ENCODE measurements at places on chromosomes 4 and X.

DNA sequence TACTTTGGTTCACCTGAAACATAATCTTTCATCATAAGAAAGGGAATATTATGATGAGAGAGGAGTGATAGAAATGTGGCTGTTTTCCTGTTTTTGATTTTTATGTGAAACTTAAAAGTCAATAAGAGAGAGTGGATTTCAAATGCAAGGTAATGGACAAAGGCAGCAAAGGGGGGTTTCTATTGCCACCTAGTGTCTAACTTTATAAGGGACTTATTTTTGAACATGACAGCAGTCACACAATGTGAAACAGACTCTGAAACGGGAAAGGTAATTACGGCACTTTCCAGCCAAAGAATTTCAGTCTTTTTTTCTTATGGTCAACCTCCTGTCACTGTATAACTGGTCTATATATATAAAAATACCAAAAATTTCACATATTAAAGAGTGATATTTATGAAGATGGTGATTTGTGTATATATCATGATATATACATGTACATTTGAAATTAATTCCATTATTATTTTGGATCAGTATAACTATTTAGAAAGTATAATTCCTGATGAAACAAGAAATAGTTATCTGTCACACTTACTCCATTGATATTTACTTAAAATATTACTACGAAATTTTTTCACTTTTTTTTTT is 127.1 kb downstream of the FBXO8 start:
- peak; percentile 8 for DNase-seq

GRCh38 chrX:39465906-39466305 is 631.9 kb downstream of the BCOR start:
- no peak for DNase-seq

DNA sequence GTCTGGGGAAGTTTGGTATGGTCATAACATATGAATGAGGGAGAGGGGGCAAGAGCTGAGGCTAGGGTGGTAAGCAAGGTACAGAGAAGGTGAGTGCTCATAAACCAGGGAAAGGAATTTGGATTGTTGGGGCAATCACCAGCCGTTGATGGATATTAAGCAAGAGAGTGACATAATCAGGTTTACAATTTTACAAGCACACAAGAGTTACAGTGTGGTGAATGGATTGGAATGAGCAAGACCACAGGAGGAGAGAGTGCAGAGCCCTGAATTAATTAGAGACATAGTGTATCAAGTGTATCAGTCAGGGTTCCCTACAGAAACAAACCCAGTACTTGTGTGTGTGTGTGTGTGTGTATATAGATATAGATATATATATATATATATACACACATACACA is 18.7 kb upstream of the FMR1NB start:
- no peak for DNase-seq

DNA sequence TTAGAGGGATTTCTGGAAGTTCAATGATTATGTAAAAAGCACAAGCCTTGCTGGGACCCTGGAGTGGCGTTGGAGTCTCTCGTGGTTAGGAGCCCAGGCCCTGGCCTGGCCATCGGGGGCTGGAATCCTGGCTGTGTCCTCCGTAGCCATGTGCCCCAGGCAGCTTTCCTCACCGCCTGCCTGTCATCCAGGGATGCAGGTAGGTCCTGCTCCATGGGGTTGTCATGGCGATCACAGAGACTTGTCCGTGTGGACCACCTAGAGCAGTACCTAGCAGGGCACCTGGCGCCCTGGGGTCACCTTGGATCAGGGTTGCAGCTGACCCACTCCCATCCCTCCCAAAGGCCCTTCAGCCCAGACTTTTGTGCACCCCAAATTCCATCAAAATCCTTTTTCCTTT is 30.2 kb upstream of the WFS1 start:
- DNase-seq = no peak

DNA sequence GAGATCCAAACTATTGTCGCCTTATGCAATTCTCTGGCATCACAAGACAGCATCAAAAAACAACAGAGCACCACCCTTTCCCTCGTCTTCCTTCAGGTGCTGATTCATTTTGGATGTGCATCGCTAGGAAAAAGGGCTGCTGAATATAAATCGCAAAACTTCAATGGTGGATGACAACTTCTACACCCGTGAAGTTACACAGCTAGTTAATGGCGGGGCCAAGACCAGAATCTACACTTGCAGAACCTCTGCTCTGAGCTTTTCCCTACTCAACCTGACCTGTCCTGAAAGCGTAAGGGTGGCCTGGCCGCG is 674 bp downstream of the GNPDA2 start:
- DNase-seq = no peak

GRCh38 chr4:4542774-4543485 is 1.1 kb upstream of the STX18 start:
- DNase-seq = no peak

DNA sequence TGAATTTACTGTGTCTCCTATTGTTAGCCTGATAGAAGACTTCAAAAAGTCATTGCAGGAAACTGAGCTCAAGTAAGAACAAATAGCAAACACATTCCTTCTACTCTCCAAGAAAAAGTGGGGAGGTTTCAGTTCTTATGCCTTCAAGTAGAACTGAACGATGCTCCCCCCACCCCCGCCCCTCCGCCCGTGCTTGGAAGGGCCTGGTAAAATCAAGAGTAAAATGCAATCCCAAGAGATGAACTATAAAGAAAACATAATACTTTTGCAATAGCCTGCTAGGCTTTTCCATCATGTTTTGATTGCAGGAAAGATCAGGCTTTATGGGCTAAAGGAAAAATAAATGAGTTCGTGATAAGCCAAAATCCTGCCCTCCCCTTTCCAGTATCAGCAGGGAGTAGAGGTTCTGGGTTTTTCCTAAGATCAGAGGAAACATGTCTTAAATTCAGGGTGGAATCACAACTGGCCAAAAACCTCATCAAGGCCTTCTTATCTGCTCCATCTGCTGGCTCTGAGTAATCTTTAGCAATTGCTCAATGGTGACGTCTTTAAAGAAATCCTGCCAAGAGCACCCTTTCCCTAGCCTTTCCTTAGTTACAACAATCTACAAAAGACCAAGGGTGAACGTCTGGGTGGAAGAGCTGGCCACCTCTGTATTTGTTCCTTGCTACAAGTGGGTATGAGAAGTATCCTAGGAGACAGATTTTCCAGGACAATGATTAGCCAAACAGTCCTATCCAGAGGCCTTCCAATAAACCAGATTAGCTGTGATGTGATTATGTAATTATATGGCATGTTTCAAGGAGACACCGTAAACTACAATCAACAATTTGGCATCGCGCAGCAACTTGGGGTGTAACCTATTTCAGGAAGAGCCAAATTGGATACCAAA is 66.3 kb upstream of the FAM9C start:
- DNase-seq = peak; percentile 77

DNA sequence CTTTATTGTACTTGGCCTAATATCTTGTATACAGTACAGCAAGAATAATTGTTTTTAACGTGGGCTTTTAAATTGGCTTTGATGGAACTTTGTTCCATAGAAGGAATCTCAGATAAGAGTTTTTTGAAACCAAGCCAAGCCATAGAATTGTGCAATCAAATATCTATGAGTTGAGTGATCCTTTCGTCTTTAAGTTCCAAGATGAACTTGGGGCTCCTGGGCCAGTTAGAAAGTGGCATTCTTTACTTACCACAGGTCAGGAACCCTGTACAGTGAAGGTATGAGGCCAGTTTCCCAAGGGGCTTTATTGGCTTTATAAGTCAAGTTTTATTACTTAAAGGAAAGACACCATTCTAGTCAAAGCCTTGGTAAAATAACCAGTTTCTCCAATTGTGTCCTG is 2104.2 kb downstream of the PCDH7 start:
- peak; percentile 31 for DNase-seq

- DNase-seq = no peak
These were observed 45.2 kb downstream of the MAGEB17 start for GRCh38 chrX:16212436-16212835.

- DNase-seq = no peak
These were observed 35.6 kb upstream of the CDKN2AIP start for GRCh38 chr4:183408796-183409195.

- DNase-seq = no peak
These were observed 194.2 kb upstream of the C1QTNF7 start for GRCh38 chr4:15233626-15234025.

- no peak for DNase-seq
These were observed 575.9 kb downstream of the MID1IP1 start for GRCh38 chrX:39377157-39377556.

GRCh38 chr4:1104647-1105046 is 8.7 kb downstream of the RNF212 start:
- DNase-seq = no peak

- DNase-seq = no peak
These were observed 98.0 kb downstream of the TRAPPC11 start for GRCh38 chr4:183757060-183757459.

DNA sequence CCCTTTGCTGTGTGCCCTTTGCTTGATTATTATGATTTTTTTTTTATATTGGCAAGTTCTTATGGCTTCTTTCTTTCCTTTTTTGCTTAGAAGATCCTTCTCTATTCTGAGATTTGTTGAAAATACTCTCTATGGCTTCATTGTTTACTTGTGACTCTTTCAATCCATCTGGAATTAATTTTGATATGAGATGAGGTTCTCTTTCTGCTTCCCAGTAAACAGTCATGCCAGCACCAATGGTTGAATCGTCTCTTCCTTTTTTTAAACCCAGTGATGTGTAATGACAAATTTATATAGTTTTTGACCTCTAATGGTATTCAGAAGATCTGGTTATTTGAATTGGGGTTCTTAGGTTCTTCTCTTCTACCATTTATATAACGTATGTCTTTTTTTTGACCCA is 121.8 kb downstream of the ARHGAP10 start:
- peak; percentile 56 for DNase-seq

GRCh38 chr4:74292111-74292870 is 16.0 kb upstream of the EPGN start:
- DNase-seq = no peak

DNA sequence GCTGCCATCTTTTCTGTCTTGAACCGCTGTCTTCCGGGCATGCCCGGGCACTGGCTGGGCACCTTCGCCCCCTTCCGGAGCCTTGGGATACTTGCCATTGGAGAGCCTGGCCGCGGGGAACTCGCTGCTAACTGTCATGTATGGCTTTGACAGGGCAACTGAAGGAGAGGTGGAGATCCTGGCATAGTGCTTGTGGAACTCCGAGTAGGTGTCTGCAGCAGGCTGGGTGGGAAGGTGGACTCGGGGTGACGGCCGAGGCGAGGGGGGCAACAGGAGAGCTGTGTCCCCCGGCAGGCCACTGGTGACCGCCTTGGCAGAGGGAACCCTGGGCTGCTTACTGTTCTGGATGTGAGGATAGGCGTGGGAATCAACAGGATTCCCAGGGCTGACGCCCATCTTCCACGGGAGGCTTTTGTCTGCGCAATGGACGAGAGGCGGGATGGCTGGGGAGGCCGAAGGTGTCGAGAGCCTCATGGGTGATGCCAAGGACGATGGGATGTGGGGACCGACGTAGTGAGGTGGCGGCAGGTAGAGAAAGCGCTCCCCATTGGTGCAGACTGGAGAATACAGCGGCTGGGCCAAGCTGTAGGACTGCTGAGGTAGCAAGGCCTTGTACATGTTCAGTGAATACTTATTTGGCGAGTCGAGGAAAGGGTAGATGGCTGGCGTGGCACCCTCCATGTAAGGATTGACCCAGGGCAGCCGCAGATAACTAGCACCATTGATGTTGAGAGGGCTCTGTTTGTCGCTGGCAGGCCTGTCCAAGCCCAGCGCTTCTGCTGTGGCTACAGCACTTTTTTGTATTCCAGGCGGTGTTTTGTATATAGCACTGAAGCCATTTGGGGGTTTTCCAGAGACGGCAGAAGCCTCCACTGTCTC is 23.4 kb downstream of the BCOR start:
- no peak for DNase-seq

DNA sequence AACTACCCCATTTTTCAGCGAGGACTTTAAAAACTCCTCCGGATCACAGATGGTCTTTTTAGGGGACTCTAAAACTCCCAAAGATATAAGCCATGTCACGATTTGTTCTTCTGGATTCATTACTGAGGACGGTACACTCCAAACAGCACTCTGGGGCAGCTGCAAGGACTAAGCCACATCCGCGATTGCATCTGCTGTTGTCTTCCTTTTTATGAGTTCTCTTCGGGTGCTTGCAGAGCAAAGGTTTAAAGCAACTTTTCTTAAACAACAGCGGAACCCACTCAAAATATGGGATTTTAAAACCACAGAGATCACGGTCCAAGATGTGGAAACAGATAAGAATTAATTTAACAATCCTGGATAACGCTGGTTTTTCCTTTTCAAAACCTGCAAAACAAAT is at the start of gene ARHGEF6:
ARHGEF6 (minus strand) TSS at position 170 of the 400 bp plus-strand sequence; CDS start at position 120, 50 bp downstream.
- no peak for DNase-seq

DNA sequence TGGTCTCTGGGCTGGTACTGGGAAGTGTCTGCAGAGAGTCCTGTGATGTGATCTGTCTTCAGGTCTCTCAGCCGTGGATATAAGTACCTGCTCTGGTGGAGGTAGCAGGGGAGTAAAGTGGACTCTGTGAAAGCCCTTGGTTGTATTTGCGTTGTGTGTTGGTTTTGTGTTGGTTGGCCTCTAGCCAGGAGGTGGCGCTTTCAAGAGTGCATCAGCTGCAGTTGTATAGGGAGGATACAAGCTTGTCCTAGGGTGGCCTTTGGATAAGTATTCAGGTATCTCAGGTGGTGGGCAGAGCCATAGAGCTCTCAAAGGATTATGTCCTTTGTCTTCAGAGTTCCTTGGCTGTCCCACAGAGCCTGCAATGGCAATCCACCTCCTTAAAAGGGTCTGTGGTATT is 111.6 kb downstream of the MAGEB17 start:
- DNase-seq = no peak

Data from fibroblast of skin of left biceps (primary cell).